Progenitor cell of endocrine pancreas (in vitro differentiated cells): ENCODE measurements at places on chromosomes 12 and 14.

- DNase-seq, result no peak
Measured at GRCh38 chr14:95292660-95293425, 26.9 kb downstream of the CLMN start.

DNA sequence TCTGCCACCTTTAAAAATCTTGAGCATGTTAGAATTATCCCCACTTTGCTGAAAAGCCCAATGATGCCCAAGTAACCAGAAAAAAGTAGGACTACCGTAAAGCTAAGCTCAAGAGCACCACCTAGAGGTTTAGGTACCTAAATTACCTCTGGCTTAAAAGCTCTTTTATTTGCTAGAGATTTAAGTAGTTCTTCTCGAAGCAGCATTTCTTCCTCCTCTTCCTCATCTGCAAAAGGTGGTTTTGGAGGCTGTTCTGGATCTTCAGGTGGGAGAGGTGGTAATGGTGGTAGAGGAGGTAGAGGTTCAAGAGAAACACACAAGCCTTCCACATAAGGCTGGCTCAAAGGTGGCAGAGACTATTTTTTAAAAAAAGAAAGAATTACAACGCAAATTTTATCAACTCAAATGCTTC is 26.9 kb downstream of the ZFC3H1 start:
- no peak for DNase-seq

DNA sequence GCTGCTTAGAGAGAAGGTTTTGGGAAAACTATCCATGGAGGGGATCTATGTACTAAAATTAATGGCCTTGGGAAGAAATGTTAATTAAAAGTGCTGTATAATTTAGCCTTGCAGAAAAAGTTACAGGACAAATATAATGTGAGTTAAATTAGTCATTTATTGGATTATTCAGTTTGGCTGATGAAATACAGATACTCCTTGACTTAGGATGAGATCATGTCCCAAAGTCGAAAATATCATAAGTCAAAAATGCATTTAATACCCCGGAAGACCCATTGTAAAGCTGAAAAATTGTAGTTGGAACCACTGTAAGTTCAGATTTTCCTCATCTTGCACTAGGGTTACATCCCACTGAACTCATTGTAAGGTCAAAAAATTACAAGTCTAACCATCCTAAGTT is 9.7 kb downstream of the RTRAF start:
- DNase-seq, result no peak

GRCh38 chr14:101020834-101021370 is 117.4 kb upstream of the RTL1 start:
- DNase-seq, result peak; percentile 1

DNA sequence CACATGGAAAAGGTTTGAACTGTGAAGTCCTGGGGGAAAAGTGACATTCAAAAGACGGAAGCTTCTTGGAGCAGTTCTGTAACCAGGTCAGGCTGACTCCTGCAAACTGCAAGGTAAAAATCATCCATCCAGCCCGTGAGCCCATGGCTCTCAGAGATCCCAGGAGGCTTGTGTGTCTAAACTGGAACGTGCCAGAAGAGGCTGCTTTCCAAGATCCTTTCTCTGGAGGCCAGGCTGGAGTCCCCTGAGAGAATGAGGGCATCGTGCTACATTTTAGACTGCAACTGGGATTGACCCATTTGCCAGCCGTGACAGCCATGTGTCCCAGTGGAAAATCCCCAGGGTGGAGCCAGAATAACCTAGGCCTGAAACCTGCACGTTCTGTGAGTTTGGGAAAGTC is 7.8 kb upstream of the WSCD2 start:
- DNase-seq, result no peak

DNA sequence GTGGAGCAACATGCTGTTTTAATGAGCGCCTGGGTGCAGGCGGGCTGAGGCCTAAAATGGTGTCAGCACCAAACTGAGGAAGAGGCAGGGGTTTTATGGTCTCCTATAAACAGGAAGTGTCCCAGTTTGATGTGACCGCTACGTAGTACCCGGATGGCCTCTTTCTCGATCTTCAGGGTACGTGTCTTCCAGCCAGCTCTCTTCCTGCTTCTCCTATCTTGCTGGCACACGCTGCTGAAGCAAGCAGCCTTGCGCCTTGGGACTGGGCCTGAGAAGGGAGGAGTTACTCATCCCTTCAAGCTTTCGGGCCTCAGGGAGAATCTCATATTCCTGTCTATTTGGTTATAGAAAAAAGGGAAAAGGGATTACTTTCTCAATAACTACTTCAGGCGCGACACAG is 28.2 kb upstream of the RNASE1 start:
- no peak for DNase-seq

DNA sequence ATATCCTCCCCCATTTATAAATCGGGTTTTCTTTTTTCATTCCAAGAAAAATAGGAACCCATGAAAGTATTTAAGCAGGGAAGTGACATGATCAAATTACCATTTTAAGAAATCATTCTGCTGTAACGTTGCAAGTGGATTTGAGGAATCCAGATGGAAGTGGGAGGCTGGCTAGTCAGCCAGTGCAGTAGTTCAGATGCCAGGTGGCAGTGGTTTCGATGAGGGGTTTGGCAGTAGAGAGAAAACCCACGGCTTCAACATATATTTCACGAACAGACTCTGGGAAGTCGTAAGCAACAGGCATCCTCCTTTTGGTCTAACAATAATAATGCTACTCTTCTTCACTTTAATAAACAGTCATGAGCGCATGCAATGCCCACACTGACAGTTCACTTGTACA is 25.0 kb downstream of the PDZRN4 start:
- DNase-seq, result no peak

DNA sequence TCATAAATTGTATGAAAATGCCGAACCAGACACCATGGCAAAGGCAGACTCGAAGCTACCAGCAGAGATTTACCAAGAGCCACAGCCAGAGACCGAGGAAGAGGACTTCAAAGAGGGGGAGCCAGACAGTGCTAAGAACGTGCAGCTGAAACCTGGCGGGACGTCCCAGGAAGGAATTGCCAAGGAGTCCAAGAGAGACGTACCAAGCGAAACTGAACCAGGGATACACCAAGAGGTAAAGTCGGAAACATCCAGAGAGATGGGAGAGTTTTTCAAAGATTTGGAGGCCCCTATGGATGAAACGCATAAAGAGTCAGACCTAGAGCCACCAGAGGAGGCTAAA is 294 bp downstream of the SAMD15 start:
- no peak for DNase-seq

- no peak for DNase-seq
Measured at GRCh38 chr14:38404616-38405015, 148.7 kb upstream of the CLEC14A start.
